ENCODE measurements at places on chromosomes 11 and 22. TPM values are rescaled to one million over a fixed set of nuclear protein-coding genes. Genes with fewer than 3 reads are reported as not detected.

GRCh38 chr11:390175-390574 lies 3.8 kb upstream of the PKP3 start:
- DNase-seq = no peak

- DNase-seq = no peak
Measured at GRCh38 chr11:69483170-69483569, 1.7 kb downstream of the LINC01488 start.

Gene CDHR5
- 0.77 TPM for polyA plus RNA-seq

Gene C11orf21
- 1.7 TPM for polyA plus RNA-seq

Gene CAVIN3
- polyA plus RNA-seq = 39.2 TPM
